ENCODE measurements at places on chromosomes 7 and 10.

GRCh38 chr10:103350517-103351260 lies at the start of gene PCGF6:
Gene PCGF6, minus strand, starts transcription at chr10:103351140. Its CDS starts 74 bp downstream, at chr10:103351066.
- peak; percentile 94 for DNase-seq

DNA sequence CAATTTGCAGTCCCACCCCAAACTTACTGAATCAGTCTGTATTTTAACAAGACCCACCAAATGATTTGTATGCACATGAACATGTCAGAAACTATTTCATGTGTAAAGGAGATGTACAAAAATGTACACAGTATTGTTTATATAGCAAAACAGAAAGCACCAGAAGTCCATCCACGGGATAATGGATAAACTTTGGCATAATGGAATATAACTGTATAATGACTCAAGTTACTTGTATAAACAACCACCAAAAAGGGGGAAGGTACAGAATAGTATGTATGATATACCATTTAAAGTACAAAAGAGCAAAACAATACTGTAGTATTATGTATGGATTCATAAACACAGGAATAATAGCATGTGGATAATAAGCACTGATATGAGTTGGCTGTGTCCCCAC lies 22.4 kb downstream of the NUP42 start:
- no peak for DNase-seq

GRCh38 chr10:44908936-44909630 lies 2.1 kb upstream of the TMEM72 start:
- no peak for DNase-seq

GRCh38 chr7:67771846-67772605 lies 775.4 kb downstream of the TYW1 start:
- DNase-seq = no peak

DNA sequence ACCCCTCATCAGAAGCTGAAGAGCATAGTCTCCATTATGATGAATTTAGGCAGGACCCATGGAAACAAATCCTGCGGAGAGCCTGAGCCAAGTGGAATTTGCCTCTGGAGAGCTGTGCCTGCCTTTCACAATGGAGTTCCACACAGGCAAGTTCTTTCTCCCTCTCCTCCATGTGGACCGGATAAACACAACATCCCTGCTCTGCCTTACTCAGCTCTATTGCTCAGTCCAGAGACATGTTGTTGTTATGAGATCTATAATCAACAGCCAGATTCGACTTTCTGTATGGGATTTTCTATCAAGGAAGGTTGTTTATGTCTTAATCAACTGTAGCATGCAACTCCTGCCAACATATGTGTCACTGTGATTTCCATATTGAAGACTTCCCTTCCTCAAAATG lies 59.5 kb upstream of the ELMO1 start:
- DNase-seq = no peak

DNA sequence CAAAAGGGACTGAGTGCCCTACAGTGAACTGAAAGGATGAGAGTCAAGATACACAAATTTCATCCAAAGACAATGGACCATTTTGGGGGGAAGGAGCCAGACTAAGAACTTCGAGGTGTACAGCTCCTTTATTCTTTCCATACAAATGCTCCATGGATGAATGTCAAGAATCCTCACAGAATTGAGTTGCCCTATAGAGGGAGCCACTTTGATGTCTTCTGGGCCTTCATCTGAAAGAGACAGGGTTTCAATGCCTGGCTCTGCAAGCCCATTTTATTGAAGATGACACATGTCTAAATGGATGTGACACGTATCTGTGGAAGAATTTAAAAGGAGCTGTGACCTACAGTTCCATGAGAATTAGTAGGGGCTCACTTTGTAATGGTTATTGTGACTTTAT lies 32.0 kb upstream of the NRG3 start:
- DNase-seq = peak; percentile 44

DNA sequence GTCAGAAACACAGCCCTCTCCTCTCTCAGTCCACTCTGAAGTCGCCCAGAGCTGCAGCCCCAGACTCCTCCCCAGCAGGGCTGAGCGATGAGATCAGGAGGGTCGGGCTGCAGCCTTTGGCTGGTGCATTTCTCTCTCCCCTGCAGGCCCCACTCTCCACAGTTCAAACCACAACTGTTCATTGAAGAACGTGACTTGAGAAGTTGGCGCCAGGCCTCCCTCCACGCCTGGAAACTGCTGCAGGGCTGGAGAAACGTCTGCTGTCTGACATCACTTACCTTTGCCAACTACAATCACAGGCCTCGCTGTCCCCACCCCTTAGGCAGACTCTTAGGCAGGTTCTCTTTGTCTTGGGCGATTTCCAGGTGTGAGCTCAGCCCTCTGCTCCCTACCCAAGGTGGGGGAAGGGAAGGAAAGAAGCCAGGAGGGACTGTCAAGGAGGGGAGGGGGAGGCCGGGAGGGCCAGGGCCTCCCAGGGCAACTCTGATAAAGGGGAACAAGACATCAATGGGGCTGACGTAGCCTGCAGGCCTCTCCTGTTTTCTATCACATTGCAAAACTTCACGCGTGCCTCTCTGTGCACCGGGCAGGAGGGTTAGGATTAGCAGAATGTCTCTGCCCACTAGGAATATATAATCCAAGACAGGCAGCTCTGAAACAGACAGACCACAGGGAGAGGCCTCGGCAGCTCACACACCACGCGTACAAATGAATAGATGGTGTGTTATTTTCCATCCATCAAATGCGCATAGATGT lies 32.7 kb downstream of the CALML5 start:
- no peak for DNase-seq

GRCh38 chr10:126247446-126247975 lies 140.8 kb downstream of the ADAM12 start:
- DNase-seq = no peak

DNA sequence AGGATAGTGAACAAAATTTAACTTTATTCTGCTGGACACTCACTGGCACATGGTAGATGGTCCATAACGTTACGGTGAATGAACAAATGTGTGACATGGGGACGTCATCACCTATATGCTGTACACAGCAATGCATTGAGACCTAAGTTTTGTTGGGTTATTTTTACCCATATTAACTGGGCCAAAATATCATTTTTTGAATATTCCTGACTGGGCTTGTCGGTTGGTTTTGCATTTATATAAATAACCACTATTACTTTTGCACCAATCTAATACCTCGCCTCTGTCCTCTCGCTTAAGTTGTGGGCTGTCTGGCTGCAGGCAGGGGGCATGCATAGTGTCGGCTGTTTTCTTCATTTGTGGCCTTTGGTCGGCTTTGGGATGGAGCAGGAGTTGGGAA lies 161.7 kb downstream of the USP6NL start:
- DNase-seq = peak; percentile 95

DNA sequence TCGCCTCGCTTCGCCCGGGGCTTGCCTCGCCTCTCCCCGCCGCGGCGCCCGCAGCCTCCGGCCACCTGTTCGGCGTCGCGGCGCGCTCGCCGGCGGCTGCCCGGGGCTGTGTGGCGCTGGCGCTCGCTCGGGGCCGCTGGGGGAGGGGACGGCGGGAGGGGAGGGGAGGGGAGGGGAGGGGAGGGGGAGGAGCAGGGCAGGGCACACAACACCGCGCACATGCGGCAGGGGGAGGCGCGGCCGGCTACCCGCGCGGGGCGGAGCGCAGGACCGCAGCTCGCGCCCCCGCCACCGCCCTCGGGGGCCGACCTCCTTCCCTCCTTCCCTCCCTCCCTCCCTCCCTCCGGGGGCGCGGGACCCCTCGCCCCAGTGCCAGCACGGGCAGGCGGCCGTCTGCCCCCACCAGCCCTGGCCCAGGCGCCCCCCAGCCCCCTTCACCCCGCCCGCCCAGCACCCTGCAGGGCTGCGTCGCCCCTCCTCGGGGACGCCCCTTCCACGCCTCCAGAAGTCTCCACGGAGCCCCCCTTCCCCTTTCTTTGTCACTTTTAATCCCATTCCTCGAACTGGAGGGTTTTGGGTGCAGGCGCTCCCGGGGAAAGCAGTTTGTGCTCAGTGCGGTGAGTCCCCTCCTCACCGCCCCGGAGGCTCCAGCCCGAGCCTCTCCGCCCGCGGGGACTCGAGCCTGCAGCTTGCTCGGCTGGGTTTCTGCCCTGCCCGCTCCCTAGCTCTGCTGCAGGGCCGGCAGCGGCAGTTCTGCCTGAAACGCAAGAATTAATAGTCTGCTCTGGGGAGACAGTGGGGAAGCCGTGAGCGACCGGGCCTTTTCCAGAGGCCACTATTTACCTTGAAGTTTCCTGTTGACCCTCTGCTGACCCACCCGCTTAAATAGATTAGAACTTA lies at the start of gene PARD3:
Gene PARD3, minus strand, starts transcription at position 112 of the 900 bp plus-strand sequence. CDS start 301 bp downstream, outside the sequence.
- no peak for DNase-seq

- no peak for DNase-seq
Measured at GRCh38 chr7:132379292-132379691, 197.0 kb downstream of the PLXNA4 start.

DNA sequence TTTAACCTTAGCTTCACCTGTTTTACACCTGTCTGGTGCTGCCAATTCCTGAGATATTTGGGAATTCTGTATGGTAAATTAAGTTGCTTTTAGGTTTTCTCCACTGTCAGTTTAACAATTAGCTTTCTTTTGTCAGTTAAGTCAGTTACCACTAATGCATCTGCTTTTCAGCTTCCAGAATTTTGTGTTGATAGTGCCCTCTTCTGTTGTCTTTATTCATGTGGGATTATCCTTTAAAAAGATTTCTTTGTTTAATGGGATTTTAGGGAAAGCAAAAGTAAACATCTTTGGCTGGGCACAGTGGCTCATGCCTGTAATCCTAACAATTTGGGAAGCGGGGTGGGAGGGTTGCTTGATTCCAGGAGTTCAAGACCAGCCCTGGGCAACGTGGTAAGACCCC lies 8.1 kb downstream of the TFAM start:
- no peak for DNase-seq
